ENCODE measurements at places on chromosomes 1 and 21. TPM values are rescaled to one million over a fixed set of nuclear protein-coding genes. Genes with fewer than 3 reads are reported as not detected.

The C8B gene
- total RNA-seq: not detected

The RASSF5 gene
- 2.7 TPM for total RNA-seq

DNA sequence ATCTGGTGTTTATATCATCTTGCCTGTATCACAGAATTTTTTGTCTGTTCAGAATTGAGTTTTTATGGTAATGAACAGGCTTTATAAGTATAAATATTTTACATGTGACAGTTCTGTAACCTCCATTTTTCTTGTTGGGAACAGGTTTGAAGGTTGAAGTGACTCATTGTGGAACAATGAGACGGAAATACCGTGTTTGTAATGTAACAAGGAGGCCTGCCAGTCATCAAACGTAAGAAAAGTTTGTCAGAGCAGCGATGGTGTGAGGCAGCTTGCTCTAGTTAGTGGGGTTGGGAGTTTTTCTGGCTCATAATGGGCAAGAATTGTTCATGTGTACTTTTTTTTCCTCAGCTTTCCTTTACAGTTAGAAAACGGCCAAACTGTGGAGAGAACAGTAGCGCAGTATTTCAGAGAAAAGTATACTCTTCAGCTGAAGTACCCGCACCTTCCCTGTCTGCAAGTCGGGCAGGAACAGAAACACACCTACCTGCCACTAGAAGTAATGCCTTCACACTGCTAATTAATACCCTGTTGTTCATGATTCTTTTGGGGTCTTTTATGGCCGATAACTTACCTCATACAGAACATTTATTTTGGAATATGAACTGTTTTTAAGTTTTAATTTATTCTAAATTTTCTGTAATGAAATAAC is 75.2 kb upstream of the TEKT2 start:
- DNase-seq: no peak

GRCh38 chr21:43733529-43734071 is 14.7 kb downstream of the PDXK start:
- DNase-seq: no peak

DNA sequence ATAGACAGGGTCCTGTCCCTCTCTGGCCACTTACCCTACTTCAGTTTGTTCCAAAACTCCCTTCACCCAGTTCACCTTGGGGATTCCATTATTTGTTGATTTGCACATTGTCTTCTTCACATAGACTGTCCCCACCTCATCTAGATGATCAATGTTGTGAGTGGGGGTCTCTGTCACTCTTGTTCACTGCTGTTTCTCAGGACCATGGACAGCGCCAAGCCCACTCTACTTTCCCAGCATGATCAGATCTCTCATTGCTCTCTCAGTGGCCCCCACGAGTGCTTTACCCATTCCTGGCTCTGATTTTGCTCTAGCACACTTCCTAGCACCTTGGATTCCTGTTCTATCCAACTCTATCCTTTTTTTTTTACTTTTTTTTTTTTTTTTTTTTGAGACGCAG is 45.4 kb upstream of the IGSF21 start:
- DNase-seq: no peak

The WDR64 gene
- not detected for total RNA-seq

The F13B gene
- not detected for total RNA-seq

GRCh38 chr1:95449516-95449915 is 215.5 kb downstream of the RWDD3 start:
- no peak for DNase-seq

DNA sequence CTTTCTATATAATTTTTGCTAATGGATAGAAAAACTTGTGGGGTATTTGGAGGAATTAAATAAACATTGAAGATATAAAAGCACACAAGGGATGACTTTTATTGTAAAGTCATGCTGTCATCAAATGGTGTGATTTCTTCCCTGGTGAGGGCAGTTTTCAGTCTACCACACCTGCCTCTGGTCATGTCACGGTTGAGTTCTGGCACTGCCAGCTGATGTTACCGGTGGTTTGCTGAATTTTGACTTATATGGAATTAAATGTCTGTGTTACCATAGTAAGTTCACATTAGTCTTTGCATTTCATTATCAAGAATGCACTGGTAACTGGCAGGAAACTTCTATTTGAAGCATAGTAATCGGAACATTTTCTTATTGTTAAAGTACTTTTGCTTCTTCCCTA is 13.4 kb downstream of the S1PR1 start:
- no peak for DNase-seq

- no peak for DNase-seq
Measured at GRCh38 chr1:64822621-64823020, 77.7 kb downstream of the RAVER2 start.

The PRKACB gene
- 210 TPM for total RNA-seq

The SAMSN1 gene
- total RNA-seq: 3.8 TPM

DNA sequence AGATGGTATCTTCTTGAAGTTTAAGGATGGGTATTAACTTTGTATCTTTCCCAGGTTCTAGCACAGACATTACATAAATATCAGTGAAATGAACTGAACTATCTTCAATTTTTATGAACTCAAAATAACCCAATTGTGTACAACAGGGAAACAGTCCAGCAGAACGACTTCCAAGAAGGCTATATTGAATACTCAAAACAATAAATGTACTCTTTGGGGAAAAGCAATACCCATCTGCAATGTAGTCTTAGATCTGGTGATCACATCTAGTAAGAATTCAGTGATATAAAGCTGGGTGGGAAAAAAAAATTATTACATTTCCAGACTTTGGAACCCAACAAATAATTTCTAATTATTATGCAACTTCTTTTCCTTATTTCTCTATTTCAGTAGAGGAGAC is 33.1 kb upstream of the GORAB start:
- DNase-seq: no peak

DNA sequence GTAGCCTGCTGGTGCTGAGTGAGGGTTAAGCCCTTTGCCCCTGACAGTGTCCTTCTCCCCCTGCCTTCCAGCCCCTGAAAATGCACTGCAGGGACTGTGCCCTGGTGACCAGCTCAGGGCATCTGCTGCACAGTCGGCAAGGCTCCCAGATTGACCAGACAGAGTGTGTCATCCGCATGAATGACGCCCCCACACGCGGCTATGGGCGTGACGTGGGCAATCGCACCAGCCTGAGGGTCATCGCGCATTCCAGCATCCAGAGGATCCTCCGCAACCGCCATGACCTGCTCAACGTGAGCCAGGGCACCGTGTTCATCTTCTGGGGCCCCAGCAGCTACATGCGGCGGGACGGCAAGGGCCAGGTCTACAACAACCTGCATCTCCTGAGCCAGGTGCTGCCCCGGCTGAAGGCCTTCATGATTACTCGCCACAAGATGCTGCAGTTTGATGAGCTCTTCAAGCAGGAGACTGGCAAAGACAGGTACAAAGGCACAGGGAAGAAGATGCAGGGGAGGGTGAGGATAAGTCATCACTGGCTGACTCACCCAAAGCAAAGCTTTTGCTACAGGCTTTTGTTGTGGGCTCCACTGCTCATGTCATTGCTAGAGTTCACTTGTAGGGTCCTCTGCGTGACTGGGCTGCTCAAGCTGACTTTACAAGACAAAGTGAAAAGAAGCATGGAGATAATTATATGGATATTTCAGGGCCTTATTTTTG is 174.9 kb downstream of the PIGK start:
- DNase-seq: no peak

The REN gene
- total RNA-seq: not detected

DNA sequence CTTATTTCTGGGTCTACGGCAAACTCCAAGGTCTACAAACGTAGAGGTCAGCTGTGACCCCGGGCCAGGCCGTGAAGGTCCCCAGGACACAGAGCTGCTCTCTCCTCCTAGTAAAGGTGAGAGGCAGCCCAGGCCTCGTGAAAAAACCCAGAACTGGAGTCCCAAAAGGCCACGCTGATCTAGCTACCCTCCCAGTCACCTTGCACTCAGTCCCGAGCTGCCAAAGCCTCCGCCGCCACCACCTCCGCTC is 125 bp downstream of the ATP5PF start:
- DNase-seq: no peak

- DNase-seq: no peak
Measured at GRCh38 chr1:19479351-19480120, 5.8 kb downstream of the CAPZB start.

DNA sequence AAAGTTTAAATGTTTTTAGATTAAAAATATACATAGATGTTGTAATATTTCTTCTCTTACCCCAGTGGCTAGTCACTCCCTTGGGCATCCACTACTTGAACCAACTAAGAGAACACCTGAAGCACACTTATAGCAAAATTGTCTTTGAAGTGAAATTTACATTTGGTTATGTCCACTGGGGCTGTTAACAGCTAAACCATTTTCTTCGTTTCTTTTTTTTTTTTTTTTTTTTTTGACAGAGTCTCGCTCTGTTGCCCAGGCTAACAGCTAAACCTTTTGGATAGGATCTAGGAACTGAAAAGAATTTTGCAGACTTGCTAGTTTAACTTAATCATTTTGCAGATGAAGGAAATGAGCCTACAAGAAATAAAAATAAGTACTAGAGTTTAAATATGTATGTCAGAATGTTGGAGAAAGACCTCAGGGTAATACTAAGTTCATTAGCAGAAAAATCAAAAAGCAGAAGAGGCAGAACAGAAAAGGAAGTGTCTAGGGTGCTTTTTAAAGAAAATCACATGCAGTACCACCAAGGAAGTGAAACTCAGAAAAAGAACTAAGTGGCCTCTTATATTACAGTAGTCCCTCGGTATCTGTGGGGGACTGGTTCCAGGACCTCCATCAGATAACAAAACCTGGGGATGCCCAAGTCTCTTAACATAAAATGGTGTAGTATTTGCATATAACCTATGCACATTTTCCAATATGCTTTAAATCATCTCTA is 11.8 kb downstream of the DRAM2 start:
- no peak for DNase-seq

GRCh38 chr1:64699327-64699726 is 45.5 kb upstream of the RAVER2 start:
- DNase-seq: no peak

GRCh38 chr1:23376890-23377811 is 7.5 kb upstream of the ZNF436 start:
- peak; percentile 73 for DNase-seq

DNA sequence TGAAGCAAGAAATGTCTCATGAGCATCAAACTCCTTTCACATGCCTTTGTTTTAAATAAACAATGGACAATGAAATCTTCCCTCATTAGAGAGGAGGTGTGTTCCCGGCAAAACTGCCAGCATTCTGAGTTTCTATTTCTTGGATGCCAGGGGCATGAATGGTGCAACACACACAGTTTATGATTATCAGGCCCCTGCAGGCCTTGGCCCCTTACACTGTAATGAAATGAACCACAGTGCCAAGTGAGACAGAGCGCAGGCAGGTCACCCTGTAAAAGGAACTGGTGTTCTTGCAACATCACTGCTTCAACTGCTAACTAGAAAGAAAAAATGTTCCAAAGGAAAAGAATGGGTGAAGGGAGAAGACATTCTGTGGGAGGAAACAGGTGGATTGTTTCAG is 3.8 kb upstream of the PIGC start:
- no peak for DNase-seq

GRCh38 chr1:117877823-117878222 is 51.6 kb downstream of the GDAP2 start:
- no peak for DNase-seq
